Stromal cell of bone marrow (primary cell): ENCODE measurements at places on chromosomes 11 and 22.

- DNase-seq: no peak
These were observed 235.3 kb downstream of the CSNK2A3 start for GRCh38 chr11:11117730-11118129.

- DNase-seq: no peak
These were observed 256.9 kb upstream of the POU2AF2 start for GRCh38 chr11:110988671-110989070.

GRCh38 chr22:37115032-37115431, 5.5 kb upstream of the TMPRSS6 start:
- no peak for DNase-seq

- peak; percentile 61 for DNase-seq
These were observed 26.9 kb downstream of the SNAP29 start for GRCh38 chr22:20885557-20886323.

GRCh38 chr22:48784701-48785503, 1042.8 kb downstream of the BRD1 start:
- no peak for DNase-seq

DNA sequence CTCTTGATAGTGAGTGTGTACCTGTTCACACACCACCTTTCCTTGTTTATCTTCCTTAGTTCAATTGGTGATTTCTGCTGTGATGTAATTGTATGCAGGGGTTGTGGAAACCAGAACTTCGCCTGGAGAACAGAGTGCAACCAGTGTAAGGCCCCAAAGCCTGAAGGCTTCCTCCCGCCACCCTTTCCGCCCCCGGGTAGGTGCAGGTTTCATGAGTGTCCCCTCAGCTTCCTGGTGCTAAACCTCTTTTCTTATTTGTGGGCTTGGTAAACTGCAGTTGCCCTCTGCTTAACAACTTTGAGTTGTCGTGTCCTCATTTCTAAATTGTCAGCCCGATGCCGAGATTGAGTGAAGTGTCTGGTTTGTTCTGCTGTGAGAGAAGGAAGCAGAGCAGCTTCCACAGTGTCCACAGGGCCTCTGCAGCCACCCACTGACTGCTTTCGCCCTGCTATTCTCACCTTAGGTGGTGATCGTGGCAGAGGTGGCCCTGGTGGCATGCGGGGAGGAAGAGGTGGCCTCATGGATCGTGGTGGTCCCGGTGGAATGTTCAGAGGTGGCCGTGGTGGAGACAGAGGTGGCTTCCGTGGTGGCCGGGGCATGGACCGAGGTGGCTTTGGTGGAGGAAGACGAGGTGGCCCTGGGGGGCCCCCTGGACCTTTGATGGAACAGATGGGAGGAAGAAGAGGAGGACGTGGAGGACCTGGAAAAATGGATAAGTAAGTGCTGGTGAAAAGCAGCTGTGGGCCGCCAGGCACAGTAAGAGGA, 7.1 kb upstream of the GAS2L1 start:
- no peak for DNase-seq

DNA sequence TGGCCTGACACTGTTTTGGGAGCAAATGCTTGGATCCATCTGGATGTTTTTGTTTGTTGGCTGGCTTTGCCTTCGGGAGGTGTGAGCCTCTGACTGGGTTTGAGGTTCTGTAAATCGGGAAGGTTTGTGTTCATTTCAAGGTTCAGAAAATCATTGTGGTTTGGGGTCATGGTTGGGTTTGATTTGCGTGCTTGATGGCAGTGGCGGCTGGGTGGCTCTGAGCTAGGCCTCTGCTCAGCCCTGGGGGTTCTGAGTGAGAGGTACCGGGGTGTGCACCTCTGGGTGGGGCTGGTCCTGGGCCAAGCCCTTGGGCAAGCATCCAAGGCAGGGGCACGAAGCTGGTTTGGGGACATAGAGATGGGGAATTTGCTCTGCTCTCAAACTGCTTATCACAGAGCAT, 37.0 kb upstream of the ALX4 start:
- DNase-seq: no peak

DNA sequence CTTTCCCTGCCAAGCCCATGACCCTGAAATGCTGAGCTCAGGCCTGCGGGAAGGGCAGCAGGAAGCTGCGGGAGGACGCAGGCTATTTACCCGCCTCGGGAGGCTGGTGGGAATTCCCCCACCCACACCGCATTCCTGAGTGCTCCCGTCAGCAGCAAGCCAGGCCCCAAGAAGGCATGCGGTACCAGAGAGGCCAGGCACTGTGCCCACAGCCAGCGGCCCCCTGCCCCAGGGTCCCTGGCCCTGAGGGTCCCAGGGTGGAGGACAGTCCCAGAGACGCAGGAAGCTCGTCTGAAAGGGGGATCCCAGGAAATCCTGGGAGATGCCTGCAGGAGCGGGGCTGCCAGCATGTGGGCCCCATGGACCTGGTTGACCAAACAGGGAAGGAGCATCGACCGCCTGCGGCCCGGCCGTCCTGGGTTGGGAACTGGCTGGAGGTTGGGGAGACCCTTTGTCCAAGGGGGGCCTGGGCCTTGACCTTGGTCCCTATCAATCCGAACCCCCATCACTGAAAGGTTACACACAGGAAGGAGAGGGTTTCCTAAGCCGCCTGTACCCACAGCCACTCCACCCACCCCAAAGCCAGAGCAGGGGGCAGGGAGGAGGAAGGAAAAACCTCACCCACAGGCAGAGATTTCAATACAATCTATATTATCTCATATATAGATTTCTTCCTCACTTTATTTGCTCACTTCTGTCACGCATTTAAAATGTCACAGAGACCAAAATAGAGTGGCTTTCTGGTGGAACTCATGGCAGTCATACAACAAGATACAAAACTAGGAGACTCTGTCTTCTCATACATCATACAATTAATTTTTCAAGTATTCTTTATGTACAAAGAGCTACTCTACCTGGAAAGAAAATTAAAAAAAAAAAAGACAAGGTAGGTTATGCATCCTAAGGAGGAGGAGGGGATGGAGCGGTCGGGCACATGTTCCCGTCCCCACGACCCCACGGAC, 17.1 kb downstream of the MAFF start:
- peak; percentile 81 for DNase-seq

DNA sequence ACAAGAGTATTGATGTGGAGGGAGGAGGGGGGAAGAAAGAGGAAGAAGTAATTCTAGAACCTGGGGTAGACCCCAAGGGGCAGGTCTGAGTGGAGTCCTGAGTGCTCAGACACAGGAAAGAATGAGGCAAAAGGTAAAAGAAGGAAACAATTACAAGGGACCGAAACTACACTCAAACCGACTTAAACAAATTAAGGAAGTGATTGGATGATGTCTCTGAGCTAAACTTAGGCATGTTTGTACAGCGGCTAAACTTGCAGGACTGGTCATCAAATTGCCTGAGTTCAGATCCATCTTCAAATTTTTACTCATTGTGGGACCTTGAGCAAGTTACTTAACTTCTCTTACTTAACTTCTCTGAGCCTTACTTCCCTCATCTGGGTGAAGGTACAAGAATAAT, 86.3 kb upstream of the LRRC55 start:
- DNase-seq: no peak

- no peak for DNase-seq
These were observed 12.6 kb downstream of the PRSS23 start for GRCh38 chr11:86812981-86813380.

DNA sequence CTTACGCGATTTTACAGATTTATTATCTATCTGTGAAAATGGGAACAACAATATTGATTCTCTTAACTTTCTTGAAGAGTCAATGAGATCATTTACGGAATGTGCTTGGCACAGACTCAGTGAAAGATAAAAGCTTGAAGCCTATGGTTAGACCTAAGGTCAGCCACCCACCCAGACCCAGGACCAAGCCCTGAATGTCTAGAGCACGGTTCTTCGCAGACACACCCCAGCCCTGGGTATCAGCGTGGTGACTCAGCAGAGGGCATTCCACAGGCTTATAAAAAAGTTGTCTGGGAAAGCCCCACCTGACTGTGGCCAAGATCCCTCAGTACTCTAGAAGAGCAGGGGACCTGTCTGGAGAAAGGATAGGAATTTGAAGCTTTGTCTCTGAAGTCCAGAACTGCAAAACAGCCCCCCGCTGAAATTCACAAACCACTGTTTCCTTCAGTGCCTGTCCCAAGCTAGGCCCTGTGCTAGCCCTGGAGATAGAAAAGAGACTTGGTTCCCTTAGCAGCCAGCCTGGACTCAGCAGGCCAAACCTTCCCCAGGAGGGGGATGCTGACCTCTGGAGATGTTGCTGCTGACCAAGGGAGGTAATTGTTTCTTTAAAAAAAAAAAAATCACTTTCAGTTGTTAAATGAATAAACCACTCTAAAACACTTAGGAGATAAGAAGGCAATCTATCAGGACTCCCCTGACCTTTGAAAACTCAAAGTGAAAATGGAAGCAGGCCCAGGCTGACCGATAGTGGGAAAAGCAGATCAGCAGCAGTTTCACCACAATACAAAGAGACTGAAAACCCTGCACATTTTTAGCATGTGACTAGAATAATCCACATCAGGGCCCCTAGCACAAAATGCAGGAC, 114.0 kb downstream of the ABTB2 start:
- no peak for DNase-seq

- no peak for DNase-seq
These were observed 77.3 kb upstream of the ARFGAP3 start for GRCh38 chr22:42934338-42934737.

GRCh38 chr11:63445720-63446119, 45.2 kb downstream of the PLAAT5 start:
- DNase-seq: peak; percentile 25

GRCh38 chr11:92969634-92970347, at the start of gene MTNR1B:
Gene MTNR1B, plus strand, starts transcription at chr11:92969651. Its CDS starts 75 bp downstream, at chr11:92969726.
- no peak for DNase-seq

DNA sequence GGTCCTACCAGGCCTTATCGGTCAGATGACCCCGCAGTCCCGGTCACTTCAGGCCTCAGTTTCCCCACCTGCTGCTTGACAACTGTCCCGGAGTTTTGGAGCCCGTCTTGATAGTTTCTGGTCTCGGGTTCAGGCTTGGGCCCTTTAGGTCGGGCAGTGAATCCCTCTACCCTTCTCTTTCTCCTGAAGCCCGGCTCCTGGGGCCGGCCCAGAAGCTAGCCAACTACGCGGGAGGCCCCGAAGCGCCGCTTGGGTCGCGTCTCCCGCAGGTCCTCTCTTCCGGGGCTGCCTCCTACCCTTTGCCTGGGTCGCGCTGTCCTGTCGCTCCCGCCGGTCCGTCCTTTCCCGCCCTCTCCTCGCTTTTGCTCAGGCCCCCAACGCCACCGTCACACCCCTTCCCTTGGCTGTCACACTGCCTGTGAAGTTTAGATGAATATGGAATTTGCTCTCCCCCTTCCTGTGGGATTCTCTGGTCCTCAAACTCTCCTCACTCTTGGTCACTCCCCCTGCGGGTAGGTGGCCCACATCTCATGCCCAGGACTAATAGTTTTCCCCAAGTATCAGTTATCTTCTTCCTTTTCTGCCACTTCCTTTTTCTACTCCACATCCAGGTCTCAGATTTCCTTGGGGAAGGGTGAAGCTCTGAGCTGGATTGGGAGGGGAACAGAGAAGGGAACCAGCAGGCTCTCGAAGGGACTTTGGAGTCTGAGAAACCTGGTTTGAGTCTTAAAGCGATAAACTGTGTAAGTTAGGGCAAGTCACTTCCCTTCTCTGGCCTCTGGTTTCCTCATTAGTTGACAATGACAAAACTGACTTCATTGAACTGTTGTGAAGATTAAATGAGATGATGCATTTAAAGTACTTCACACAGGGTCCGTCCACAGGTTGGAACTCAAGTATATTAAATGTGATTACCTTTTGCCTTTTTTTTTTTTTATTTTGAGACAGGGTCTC, 790 bp downstream of the RAB1B start:
- DNase-seq: no peak

GRCh38 chr11:85768473-85769146, 42.3 kb downstream of the SYTL2 start:
- no peak for DNase-seq

DNA sequence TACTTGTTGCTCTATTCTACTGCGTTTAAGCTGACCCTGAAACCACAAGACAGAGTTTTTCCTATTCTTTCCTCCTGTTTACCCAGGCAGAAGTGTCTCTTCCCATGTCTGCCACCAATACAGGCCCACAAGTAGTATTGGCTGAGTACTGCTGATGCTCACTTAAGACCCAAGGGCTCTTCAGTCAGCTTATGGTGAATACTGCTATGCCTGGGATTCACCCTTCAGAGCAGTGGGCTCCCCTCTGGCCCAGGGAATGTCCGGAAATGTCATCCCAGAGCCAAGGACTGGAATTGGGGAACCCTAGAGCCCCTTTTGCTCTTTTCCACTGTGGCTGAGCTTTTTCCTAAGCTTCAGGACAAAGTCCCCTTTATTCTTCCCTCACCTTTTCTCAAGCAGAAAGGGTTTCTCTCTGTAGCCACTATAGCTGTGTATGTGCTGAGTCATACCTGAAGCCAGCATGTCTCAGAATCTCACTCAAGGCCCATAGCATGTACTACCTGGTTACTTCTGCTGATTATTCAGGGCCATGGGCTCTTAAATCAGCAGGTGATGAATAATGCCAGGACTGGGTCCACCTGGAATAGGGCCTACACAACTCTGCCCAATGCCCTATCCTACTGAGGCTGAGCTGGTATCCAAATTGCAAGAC, 745.8 kb upstream of the ANO5 start:
- no peak for DNase-seq

- DNase-seq: peak; percentile 64
These were observed 35.4 kb upstream of the CYB5R3 start for GRCh38 chr22:42684462-42685195.

GRCh38 chr11:44005063-44005701, 42.6 kb upstream of the ACCSL start:
- DNase-seq: no peak

DNA sequence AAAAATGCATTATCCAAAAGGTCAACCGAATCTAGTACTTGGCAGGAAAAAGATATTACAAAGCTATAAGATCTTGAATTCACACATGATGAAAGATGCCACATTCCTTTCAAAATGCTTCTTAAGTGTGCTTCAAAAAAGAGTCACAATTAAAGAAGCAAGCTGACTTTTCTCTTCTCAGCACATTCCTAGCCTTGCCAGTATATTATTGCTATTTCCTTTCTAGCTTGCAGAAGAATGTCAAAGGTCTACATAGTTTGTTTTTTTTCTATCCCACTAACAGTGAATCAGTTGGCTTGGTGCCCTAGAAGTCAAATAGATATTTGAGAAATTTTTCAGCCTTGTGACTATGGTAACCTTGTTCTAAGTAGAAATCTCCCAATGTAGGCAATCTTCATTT, 56.8 kb downstream of the GUCY1A2 start:
- peak; percentile 68 for DNase-seq

- no peak for DNase-seq
These were observed 12.6 kb upstream of the NECTIN1 start for GRCh38 chr11:119741369-119742262.

GRCh38 chr22:43926349-43926710, 2.7 kb downstream of the PNPLA3 start:
- DNase-seq: no peak

- no peak for DNase-seq
These were observed 19.1 kb downstream of the MGAT3 start for GRCh38 chr22:39475902-39476301.

DNA sequence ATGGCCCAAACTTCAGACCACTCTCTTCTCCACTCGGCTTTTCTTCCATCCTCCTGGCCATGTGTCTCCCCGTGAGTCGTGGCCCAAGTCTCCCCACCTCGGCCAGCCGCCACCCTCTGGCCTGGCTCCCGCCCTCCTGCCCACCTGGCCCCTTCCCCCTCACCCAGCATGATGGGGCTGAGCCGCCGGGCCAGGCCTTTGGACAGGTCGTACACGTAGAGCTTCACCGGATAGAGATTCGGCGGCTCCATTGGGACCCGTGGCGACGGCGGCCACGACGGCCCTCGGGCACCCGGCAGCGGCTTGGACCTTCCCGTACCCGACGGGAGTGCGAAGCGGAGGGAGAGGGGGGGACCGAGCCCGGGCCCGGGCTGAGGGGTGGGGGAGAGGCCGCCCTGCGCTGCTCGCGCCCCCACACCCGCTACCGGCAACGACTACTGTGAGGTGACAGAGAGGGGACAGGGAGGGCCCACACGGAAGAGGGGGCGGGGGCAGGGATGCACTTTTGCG, at the start of gene DESI1:
Gene DESI1, minus strand, starts transcription at position 455 of the 510 bp plus-strand sequence. Its CDS starts 204 bp downstream, at position 251.
- DNase-seq: no peak
